ENCODE measurements at places on chromosomes 1 and 21. TPM values are rescaled to one million over a fixed set of nuclear protein-coding genes. Genes with fewer than 3 reads are reported as not detected.

GNG4 gene
- 0.15 TPM for total RNA-seq

DNA sequence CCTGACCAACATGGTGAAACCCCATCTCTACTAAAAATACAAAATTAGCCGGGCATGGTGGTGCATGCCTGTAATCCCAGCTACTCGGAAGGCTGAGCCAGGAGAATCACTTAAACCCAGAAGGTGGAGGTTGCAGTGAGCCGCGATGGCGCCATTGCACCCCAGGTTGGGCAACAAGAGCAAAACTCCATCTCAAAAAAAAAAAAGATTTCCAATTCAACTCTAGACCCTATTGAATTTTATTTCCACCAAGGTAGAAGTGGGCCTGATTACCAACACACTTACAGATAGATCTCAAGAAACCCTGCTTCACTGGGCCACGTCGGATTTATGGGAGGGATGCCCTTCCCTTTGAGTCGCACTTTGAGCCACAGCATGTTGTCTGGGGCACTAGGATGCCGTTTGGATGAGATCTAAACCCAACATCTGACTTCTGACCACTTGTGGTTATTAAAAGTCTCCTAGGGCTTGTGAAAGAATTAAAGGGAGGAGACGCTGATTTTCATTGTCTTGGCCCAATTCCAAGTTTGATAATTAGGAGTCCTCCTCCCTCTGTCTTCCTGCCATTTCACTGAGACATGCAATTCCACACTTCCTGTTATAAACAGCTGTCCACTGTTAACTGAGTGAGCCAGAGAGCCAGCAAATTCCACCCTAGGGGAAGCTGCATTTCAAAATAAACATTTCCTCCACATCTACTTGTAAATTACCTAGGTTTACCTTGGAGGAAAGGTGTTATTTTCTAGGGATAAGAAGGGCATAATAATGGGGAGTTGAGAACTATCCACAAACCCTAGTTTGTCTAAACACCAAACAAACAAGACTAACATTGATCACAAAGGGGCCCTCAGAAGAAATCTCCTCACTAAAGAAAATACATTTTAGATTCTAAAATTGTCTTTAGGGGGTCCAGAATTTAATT is 5.2 kb upstream of the RERE start:
- DNase-seq, result no peak

DNA sequence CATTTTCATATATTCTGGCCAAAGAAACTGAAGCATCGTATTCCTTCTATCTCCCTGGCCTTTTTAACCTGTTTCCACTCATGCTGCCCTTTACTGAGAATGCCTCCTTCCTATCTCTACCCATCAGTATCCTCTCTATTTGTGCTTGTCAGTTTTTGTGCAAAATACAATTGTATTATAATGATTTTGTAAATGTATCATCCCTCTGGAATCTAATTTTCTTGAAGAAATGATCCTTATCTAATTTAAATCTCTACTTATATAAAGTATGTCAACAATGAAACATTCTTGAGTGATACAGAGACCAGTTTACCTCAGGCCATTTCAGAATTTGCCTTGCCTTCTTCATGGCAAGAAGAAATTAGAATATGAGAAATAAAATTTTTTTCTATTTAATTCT is 59.0 kb upstream of the TEKT2 start:
- DNase-seq, result no peak

DNA sequence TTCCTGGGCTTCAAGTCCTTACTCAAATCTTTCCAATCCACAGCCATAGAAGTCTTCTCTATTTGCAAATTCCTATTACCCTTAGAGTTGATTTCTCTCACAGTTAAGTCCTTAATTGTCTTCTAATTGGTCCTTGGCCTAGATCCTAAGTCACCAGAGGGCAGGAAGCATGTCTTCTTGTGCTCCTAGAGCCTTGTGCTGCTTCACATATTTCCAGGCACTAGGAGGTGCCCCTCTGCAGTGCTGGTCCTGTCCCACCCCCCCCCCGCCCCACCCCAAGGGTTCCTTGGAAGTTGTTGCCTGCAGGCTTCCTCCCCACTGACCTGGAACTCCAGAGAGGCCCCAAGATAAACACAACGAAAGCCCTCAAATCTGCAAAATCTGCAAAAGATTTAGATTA is 28.1 kb upstream of the TARBP1 start:
- DNase-seq, result no peak

ADAMTS4 gene
- 85.5 TPM for total RNA-seq

DNA sequence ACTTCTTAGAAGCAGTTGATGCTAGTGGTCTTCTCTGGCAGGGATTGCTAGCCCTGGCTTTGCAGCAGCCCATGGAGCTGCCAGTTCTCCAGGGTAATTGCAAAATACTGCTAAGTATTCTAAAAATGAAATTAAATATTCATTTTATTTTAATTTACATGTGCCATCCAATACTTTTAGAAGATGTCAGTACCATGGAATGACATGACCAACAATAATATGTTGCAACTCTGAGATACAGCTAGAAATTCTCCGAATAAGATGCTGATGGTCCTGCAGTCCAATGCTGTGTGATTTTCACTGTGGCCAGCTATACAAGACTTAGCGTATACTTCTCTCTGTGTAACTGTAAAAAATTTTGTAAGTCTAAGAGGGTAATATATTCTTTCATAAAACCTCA is 20.0 kb upstream of the WARS2 start:
- no peak for DNase-seq

- DNase-seq, result no peak
Observed at GRCh38 chr1:24020025-24020424, 39.9 kb upstream of the SRSF10 start.

NPR1 gene
- 46.5 TPM for total RNA-seq

VTCN1 gene
- total RNA-seq, result 0.16 TPM

TFF2 gene
- total RNA-seq, result not detected

DNA sequence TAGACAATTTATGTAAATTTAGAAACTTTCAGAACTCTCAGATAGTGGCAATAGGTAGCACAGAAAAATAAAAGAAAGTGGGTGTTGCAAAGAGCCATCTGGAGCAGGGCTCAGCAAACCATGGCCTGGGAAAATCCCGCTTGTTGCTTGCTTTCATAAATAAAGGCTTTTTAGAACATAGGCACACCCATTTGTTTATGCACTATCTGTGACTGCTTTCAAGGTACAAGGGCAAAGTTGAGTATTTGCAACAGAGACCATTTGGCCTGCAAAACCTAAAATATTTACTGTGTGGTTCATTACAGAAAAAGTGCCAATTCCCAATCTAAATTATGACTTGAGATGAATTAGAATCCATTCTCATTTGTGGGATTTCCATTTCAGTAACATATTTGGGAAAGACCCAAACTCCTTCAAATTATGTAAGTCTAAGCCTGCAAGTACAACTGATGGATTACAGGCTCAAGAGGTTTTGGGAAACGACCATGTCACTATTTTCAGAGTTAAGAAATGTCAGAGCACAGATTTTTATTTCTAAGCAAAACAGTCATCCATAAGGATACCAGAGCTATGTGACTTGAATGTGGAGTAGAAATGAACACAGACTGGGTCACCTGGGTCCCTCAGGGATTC is 43.5 kb upstream of the DPT start:
- no peak for DNase-seq

DNA sequence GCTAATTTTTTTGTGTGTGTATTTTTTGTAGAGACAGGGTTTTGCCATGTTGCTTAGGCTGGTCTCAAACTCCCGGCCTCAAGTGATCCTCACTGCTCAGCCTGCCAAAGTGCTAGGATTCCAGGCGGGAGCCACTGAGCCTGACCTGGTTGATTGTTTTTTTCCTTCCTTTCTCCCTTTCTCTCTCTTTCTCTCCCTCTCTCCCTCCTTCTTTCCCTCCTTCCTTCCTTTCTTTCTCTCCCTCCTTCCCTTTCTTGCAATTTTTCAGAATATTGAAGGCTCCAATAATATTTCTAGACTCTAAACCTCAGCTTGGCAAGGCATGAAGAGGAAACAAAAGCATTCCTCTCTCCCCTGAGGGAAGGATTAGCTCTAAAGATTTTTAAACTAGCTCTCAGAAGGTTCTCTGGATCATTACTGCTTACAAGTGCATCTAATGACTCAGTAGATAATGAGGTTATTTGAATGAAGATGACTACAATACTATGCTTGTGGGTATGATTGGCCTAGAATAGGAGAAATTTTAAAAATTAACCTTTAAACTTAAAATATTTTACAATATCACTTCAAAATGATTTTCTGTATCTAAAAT is 68.5 kb upstream of the GADD45A start:
- no peak for DNase-seq

- DNase-seq, result no peak
Observed at GRCh38 chr1:51926171-51926812, 47.8 kb upstream of the NRDC start.

- no peak for DNase-seq
Observed at GRCh38 chr1:40090652-40091355, 6.2 kb downstream of the PPT1 start.

DNA sequence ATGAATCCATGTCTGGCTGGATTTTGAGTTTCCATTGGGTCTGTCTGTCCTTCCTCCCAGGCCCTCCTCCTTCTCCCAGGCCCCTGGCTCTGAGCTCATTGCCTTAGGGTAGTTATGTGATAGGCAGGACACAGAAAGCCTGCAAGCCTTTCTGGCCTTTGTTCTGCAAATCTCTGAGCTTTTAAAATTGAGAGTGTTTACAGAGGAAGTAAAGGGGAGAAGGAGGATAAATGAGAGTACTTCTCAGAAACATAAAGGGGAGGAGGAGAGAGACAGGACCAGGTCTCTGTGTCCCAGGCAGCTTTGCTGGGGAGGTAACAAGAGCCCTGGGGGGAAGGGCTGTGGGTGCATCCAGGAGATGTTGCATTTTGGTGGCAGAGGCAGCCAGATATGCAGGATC is 126.7 kb downstream of the FOXD2 start:
- DNase-seq, result no peak

NBPF10 gene
- 1.3 TPM for total RNA-seq

DNA sequence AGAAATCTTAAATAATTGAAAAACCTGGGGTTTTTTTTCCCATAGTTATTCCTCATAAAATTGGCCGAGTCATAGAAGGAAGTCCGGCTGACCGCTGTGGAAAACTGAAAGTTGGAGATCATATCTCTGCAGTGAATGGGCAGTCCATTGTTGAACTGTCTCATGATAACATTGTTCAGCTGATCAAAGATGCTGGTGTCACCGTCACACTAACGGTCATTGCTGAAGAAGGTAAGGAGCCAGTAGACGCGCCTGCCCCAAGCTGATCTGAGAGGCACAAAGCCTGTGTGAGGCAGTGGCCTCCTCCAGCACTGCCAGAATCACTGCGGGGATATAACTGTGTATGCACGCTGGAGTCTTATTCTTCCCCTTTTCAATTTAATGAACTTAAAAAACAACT is 100.3 kb downstream of the PHTF1 start:
- DNase-seq, result no peak

GRCh38 chr1:162222730-162223129 is 153.2 kb downstream of the NOS1AP start:
- no peak for DNase-seq

CFAP74 gene
- total RNA-seq, result not detected

LCE1D gene
- not detected for total RNA-seq

GRCh38 chr1:172915271-172915670 is 135.5 kb downstream of the TNFSF18 start:
- no peak for DNase-seq

- no peak for DNase-seq
Observed at GRCh38 chr1:111690306-111690617, 48.9 kb downstream of the INKA2 start.

NOS1AP gene
- 2.2 TPM for total RNA-seq

- DNase-seq, result no peak
Observed at GRCh38 chr1:25050165-25050564, 120.1 kb upstream of the RUNX3 start.

DNA sequence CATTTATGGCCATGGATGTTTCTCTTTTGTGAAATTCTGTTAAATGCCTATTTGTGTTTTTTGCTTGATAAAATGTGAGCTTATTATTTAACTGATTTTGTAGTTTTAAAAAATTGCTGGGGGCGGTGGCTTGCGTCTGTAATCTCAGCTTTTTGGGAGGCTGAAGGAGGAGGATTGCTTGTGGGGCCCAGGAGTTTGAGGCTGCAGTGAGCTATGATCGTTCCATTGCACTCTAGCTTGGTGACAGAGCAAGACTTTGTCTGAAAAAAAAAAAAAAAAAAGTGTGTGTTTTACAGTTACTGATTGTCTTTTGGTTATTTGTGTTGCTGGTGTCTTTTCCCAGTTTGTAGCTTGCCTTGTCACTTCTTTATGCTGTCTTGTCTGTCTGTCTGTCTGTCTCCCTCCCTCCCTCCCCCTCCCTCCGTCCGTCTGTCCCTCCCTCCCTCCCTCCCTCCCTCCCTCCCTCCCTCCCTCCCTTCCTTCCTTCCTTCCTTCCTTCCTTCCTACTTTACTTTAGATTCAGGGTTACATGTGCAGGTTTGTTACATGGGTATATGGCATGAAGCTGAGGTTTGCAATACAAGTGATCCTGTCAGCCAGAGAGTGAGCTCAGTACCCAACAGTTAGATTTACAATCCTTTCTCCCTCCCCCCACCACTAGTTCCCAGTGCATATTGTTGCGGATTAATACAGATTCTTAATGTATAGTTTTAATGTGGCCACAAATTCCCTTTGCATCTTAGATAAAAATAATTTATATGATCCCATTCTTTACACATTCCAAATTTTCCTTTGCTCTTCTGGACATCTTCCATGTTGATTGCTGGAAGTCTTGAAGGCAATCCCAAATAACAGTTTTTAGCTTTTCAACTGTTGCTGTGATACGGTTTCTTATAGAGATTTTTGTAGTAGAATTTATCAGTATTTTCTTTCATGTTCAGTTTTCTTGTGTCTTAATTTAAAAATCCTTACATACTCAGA is 25.1 kb downstream of the PTBP2 start:
- no peak for DNase-seq

DNA sequence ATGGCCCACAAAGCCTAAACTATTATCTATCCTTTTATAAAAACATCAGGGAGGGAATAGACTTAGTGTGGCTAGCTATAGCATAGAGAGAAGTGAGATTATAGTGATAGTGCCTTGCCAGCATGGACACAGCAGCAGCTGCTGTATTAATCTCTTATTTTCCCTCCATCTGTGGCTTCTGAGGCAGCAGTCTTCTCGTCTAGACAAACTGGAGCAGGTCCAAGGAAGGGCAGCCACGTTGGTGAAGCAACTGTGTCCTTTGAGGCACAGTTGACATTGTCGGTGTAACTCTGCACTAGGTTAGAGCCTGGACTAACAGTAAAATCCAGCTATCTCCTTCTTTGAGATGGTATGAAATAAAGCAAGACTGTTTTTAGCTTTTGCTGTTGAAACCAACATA is 131.3 kb downstream of the CACHD1 start:
- no peak for DNase-seq

- DNase-seq, result no peak
Observed at GRCh38 chr1:47893412-47893811, 103.8 kb downstream of the TRABD2B start.

TFF3 gene
- total RNA-seq, result 108 TPM

DNA sequence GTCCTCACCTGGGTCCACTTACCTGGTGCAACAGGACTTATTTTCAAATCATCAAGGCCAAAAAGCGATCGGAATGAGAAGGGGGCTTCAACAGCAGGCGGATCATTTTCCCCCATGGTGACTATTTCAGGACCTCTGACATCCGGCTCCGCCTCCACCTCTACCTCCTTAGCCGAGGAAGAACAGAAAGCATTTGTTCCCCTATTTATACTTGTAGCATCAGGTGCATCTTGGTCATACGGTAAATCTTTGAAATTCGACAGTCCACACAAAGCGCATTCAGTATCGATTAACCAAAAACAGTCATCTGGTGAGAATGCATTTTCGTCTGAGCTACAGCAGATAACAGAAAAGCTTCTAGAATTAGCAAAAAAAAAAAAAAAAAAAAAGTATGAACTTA is 550 bp downstream of the TMPRSS3 start:
- no peak for DNase-seq

RGS4 gene
- 6.7 TPM for total RNA-seq
